Endothelial cell of umbilical vein (primary cell): ENCODE measurements at places on chromosomes 12 and 14.
A peak's percentile ranks its signal among the peaks of the same experiment; 100 is the strongest.

- DNase-seq = no peak
Measured at GRCh38 chr14:50093496-50093895, 22.9 kb downstream of the VCPKMT start.

DNA sequence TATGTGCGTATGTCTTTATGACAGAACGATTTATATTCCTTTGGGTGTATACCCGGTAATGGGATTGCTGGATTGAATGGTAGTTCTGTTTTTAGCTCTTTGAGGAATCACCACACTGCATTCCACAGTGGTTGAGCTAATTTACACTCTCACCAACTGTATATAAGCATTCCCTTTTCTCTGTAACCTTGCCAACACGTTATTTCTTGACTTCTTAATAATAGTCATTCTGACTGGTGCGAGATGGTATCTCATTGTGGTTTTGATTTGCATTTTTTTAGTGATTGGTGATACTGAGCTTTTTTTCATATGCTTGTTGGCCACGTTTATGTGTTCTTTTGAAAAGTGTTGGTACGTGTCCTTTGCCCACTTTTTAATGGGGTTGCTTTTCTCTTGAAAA is 49.7 kb downstream of the FRS2 start:
- DNase-seq = no peak

- no peak for DNase-seq
Measured at GRCh38 chr12:93636708-93637107, 40.5 kb upstream of the CRADD start.

DNA sequence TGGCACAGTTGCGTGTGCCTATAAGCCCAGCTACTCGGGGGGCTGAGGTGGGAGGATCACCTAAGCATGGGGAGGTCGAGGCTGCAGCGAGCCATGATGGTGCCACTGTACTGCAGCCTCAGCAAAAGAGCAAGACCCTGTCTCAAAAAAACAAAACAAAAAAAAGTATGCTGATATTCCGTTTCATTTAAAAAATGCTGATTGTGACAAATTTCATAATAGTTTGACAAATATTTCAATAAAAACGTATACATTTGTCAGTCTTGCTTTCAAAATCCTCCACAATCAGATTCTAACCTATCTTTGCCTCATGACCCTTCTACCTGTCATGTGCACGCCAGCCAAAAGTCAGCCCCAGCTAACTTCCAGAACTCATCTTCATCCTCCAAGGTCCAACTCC is 9.8 kb downstream of the USP44 start:
- DNase-seq = no peak

GRCh38 chr12:97347956-97348355 is 114.6 kb upstream of the RMST start:
- no peak for DNase-seq

DNA sequence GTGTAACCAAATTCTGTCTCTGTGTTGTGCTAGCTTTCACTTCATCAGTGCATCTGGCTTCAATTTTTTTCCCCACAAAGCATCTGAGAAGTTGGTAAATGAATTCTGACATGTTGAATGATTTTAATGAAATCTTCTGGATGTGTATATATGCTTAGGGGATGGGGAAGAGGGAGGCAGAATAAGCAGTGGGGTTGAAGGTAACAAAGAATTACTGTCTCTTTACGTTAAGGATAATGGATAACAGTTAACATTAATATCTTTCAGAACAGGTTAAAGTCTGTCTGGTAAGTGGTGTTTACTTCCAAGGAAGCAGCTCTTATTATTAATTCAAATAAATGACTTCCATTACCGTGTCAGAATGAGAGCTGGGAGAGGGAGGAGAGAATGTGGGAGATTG is 261.7 kb downstream of the ERC1 start:
- DNase-seq = no peak

DNA sequence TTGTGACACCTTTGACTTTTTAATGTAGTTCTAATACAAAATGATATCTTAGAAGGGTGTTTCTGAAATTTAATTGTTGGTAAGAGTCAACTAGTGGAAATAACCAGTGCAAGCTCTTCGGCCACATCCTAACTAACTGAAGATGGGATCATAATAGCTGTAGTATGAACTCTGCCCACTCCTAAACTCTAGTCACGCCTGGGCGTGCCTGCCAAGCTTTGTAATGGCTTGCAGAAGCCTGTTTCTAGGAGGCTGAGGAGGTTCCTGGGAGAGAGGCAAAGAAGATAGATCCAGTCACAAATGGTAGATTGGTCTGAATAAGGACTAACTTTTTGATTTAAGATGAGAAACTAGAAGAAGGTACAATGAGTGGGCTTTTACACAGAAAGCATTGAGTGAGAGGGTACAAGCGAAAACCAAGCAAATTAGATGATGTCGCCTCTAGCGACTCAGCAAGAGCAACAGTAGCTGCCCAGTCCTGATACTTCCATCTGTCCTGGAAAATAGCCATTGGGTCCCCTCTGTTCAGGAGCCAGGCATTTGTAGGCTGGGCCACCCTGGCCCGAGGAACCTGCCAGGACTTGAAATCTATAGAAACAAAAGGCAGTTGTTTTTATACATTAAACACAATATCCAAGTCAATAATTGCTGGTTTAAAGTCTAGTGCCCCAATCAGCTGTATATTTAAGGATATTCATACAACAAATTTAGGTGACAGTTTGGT is 148.8 kb downstream of the SLC38A4 start:
- no peak for DNase-seq

GRCh38 chr12:94649349-94650142 is 811 bp downstream of the TMCC3 start:
- peak; percentile 64 for DNase-seq

DNA sequence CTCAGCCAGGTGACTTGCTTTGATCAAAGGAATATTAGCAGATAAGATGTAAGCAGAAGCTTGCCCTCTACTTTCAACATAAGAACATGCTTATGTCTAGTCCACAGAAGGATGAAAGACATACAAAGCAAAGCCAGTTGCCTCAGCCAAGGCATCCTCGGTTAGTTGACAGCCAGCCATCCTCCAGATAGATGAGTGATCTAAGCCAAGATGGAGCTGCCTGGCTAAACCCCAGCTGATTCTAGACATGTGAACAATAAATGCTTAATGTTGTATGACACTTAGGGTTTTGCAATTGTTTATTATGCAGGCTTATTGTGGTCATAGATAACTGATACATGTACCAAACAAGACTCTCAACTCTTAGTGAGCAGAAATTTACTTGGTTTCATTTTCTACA is 157.6 kb upstream of the TMTC2 start:
- DNase-seq = no peak

- peak; percentile 63 for DNase-seq
Measured at GRCh38 chr12:4857472-4858291, 52.0 kb upstream of the KCNA1 start.

GRCh38 chr12:85466890-85467289 is 186.9 kb downstream of the ALX1 start:
- DNase-seq = no peak

DNA sequence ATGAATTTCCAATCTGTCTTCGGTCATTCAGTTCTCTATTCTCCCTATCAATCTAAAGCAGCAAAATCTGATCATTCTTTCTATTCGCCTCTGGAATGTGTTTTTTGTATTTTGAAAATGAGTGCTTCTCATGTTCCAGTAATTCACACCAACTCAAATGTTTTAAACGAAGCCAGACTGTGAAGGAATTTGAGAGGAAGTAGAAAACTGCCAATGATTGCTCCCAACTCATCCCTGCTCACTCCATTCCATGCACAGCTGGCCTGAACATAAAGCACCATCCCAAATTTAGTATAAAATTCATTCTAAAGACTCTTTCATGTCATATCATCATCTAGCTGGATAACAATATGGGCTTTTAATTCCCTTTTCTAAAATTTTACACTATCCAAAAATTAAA is 123.8 kb downstream of the DUSP6 start:
- no peak for DNase-seq

GRCh38 chr12:104219361-104219892 is 3.8 kb downstream of the TXNRD1 start:
- peak; percentile 95 for DNase-seq
